ENCODE measurements at places on chromosomes 4 and X. TPM values are rescaled to one million over a fixed set of nuclear protein-coding genes. Genes with fewer than 3 reads are reported as not detected.

DNA sequence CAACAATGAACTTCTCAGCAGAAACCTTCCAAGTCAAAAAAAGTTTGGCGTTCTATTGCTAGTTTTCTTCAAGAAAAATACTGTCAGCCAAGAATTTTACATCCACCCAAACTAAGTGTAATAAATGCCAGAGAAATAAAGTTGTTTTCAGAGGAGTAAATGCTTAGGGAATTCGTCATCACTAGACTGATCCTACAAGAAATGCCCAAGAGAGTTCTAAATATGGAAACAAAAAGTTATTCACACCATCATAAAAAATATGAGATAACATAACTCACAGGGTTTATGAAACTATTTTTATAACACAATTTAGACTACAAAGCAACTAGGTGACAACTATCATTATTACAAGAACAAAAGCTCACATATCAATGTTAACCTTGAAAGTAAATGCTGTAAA is 259.5 kb upstream of the GABRA2 start:
- DNase-seq = no peak

The SNCA gene
- total RNA-seq = 109 TPM

DNA sequence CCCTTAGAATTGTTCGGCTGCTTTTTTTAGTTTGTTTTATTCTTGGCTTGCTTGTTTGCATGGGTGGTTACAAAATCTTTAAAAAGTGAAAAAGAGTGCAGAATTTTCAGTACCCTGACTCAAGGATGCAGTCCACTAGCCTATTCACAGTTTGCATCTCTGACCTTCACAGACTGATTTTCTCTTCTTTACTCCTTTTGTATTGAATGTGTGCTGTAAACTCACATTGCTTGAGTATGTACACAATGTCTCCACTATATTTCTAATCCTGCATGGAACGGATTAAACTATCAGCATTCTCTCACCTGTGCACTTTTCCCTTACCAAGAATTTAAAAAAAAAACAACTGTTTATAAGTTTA is 22.2 kb upstream of the GPM6A start:
- DNase-seq = no peak

DNA sequence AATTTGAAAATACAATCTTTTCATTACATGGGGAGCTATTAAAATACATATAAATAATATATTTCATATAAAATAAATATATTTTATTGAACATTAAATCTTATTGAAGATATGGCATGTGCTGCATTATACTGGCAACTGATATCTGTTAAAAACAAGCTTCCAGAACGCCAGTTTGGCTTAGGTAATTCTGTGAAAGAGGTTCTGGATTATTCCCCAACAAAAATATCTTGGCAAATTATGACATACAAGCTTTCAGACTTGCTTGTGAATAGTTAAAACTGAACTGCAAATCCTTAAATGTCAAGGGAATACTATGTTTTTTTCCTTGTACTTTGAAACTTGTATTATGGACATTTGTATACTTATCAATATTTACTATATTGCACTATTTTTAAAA is 210.2 kb upstream of the LCORL start:
- DNase-seq = no peak
